HCT116 (cell line): ENCODE measurements at places on chromosomes 5 and 9.

GRCh38 chr5:94788527-94788926, 170.1 kb downstream of the SLF1 start:
- H3K4me3 ChIP-seq, result no peak overlapping the region
- no peak overlapping the region for H3K27ac ChIP-seq
- H3K4me1 ChIP-seq, result peaks cover 4% of the 10 kb centered on the region; the same call in 1 of the 2 replicates
- DNase-seq, result no peak
- H3K27me3 ChIP-seq, result no peaks in the 10 kb centered on the region
- H3K36me3 ChIP-seq, result no peaks in the 10 kb centered on the region

DNA sequence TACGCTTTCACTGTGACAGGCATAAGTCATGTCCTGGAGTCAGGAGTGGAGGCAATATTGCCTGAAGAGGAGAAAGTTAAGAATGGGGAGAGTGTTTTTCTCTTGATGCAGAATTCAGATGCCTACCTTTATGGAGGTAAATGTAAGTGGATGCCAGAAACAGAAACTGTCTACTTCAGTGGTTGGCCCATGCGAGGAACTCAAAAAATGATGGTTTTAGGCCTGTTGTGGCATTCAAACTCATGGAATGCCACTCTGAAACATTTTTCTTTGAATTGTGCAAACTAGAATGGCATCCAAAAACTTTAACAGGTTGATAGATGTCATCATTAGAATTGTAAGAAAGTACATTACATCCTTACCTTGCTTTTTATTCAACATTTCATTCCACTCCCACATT, 47.7 kb upstream of the NTRK2 start:
- no peaks in the 10 kb centered on the region; the same call in 1 of the 2 replicates for H3K27me3 ChIP-seq
- no peak overlapping the region for H3K27ac ChIP-seq
- H3K36me3 ChIP-seq, result no peaks in the 10 kb centered on the region
- DNase-seq, result no peak

DNA sequence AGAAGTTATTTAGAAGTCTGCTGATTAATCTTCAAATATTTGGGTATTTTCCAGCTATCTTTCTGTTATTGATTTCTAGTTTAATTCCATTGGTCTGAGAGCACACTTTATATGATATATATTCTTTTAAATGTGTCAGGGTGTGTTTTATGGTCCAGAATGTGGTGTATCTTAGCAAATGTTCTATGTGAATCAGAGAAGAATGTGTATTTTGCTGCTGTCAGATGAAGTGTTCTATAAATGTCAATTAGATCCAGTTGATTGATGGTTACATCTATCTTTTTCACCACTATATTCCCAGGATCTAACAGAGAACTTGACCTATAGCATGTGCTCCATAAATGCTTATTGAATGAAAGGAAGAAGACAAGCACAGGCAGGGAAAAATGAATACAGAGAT, 17.5 kb upstream of the ERAP1 start:
- H3K4me1 ChIP-seq, result no peaks in the 10 kb centered on the region
- peaks cover 2% of the 10 kb centered on the region; the same call in 1 of the 2 replicates for H3K27me3 ChIP-seq
- DNase-seq, result no peak
- H3K4me3 ChIP-seq, result no peak overlapping the region
- no peaks in the 10 kb centered on the region for H3K36me3 ChIP-seq
- no peak overlapping the region for H3K27ac ChIP-seq

GRCh38 chr5:83964271-83964670, 243.6 kb upstream of the HAPLN1 start:
- H3K27me3 ChIP-seq, result no peaks in the 10 kb centered on the region
- peaks cover 3% of the 10 kb centered on the region for H3K4me1 ChIP-seq
- no peaks in the 10 kb centered on the region for H3K36me3 ChIP-seq
- no peak for DNase-seq
- H3K4me3 ChIP-seq, result no peak overlapping the region

- no peak for DNase-seq
- H3K27ac ChIP-seq, result no peak overlapping the region
- no peaks in the 10 kb centered on the region for H3K27me3 ChIP-seq
- no peaks in the 10 kb centered on the region for H3K36me3 ChIP-seq
Measured at GRCh38 chr5:73818357-73818756, 192.4 kb downstream of the ARHGEF28 start.

DNA sequence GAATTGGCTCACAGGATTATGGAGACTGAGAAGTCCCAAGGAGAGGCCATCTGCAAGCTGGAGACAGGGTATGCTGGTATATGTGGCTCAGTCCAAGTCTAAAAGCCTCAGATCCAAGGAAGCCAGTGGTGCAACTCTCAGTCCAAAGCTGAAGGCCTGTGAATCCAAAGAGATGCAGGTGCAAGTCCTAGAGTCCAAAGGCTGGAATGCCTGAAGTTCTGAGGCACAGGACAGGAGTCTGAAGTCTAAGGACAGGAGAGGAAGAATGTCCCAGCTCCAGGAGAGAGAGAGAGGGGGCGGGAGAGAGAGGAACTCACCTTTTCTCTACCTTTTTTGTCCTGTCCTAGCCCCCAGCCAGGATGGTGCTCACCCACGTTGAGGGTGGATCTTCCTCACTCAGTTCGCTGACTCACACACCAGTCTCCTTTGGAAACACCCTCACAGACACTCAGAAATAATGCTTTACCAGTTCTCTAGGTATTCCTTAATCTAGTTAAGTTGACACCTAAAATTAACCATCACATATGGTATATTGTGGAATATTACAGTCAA, 49.6 kb downstream of the KCNN2 start:
- no peak overlapping the region for H3K27ac ChIP-seq
- H3K36me3 ChIP-seq, result no peaks in the 10 kb centered on the region
- DNase-seq, result no peak
- no peak overlapping the region for H3K4me3 ChIP-seq
- 0 out of 2 replicates have a peak, but pooled peaks cover 9% of the 10 kb centered on the region for H3K27me3 ChIP-seq
- H3K4me1 ChIP-seq, result 0 out of 2 replicates have a peak, but pooled peaks cover 4% of the 10 kb centered on the region

DNA sequence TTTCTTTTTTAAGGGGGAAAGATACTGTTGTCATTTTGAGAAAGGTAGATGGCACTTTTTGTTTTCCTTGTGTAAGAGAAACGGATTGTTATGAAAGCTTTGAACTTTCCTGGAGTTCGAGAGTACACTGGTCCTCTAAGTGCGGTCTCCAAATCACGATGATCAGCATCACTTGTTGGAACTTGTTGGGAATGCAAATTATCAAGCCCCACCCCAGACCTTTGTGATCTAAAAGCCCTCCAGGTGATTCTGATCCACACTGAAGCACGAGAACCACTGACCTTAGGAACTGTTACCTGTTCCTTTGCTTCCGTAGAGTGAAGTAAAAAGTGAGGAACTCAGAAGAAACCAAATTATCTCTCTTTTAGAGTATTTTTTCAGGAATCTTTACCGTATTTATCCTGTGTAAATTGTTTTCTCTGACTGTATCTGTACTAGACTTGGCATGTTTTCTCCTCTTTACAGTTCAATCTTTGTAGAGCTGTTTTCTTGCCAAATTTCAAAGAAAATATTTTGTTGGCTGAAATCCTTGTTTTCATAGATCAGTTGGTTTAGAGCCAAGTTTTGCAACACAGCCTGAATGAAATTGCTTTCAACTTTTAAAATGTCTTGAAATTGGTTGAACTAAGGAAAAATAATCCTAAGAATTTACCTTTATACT, 4.0 kb downstream of the MAT2B start:
- no peak for DNase-seq
- H3K36me3 ChIP-seq, result 0 out of 2 replicates have a peak, but pooled peaks cover 8% of the 10 kb centered on the region
- peaks cover 6% of the 10 kb centered on the region; the same call in 1 of the 2 replicates for H3K4me1 ChIP-seq
- no peaks in the 10 kb centered on the region for H3K27me3 ChIP-seq

DNA sequence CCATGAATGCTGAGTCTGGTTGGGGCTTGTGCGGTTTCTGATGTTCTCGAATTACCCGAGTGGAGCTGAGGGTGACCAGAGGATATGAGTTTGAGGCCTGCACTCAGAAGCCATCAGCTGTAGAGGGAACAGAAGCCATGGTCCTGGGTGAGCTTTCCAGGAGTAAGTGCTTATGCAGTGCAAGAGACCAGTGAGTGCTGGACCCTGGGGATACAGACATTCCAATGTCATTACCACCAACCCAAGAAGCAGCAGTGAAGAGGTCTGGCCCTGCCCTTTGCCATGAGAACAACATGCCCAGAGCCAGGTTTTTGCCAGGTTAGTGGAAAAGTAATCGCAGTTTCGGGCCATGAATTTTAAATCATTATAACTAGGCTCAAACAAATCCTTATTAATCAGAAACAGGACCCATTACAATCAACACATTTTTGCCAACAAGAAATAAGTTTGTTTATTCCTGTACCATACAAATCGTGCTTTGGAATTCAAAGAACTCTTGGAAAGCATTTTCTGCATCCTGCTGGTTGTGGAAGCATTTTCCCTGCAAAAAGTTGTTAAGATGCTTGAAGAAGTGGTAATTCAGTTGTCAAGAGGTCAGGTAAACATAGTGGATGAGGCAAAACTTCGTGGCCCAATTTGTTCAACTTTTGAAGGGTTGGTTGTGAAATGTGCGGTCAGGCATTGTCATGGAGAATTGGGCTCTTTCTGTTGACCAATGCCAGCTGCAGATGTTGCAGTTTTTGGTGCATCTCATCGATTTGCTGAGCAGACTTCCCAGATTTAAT, 154.6 kb downstream of the SYK start:
- H3K4me3 ChIP-seq, result no peak overlapping the region
- no peaks in the 10 kb centered on the region for H3K36me3 ChIP-seq
- no peaks in the 10 kb centered on the region for H3K27me3 ChIP-seq
- no peaks in the 10 kb centered on the region for H3K4me1 ChIP-seq
- H3K27ac ChIP-seq, result no peak overlapping the region

DNA sequence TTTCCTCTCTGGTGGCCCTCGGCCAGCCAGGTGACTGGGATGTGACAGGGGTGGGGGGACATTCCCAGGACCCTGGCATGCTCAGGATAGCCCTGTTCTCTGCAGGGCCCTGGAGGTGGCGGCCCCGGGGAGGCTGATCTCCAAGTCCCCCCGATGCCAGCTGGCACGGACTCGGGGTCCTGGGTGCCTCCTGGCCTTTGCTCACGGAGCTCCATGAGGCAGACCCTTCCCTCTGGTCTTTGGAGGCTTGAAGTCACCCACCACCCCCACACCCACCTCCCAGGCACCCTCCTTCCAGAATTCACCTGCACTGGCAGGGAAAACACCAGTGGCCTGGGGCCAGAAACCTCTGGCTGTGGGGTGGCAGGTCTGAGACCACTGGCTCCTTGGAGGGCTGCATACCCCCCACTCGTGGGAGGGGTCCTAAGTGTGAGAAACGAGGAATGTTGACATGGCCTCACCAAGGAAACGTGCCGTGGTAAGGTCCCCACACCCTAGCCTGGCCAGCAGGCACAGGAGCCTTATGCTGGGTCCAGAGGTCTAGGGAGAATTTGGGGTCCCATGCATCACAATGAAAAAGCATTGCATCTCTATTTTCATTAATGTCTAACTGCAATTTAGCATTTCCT, 130.8 kb upstream of the FAM120A start:
- no peaks in the 10 kb centered on the region for H3K36me3 ChIP-seq
- DNase-seq, result no peak
- H3K27me3 ChIP-seq, result no peaks in the 10 kb centered on the region
- no peak overlapping the region for H3K27ac ChIP-seq
- H3K4me3 ChIP-seq, result no peak overlapping the region

GRCh38 chr9:133968966-133969617, 23.0 kb downstream of the VAV2 start:
- H3K36me3 ChIP-seq, result no peaks in the 10 kb centered on the region
- H3K27ac ChIP-seq, result no peak overlapping the region
- DNase-seq, result no peak
- no peak overlapping the region for H3K4me3 ChIP-seq
- H3K27me3 ChIP-seq, result no peaks in the 10 kb centered on the region
- no peaks in the 10 kb centered on the region for H3K4me1 ChIP-seq

DNA sequence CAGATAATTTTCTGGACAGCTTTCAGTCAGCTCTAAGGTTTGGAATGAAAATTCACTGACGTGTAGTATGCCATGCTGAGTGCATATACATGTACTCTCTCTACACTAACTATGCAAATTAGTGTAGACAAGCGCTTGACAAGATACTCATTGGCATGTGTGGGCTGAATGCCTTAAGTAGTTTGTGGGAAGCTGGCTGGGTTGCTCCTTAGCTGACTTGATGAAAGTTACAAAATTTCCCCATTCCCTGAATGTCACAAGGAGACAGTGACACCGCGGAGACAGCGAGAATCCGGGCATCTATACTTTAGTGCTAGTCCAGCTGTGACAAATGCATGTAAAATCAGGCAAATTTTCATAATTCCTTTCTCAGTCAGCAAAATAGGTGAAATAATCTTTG, 51.6 kb upstream of the C5orf46 start:
- no peak overlapping the region for H3K4me3 ChIP-seq
- no peaks in the 10 kb centered on the region for H3K27me3 ChIP-seq
- DNase-seq, result no peak
- no peak overlapping the region for H3K27ac ChIP-seq

DNA sequence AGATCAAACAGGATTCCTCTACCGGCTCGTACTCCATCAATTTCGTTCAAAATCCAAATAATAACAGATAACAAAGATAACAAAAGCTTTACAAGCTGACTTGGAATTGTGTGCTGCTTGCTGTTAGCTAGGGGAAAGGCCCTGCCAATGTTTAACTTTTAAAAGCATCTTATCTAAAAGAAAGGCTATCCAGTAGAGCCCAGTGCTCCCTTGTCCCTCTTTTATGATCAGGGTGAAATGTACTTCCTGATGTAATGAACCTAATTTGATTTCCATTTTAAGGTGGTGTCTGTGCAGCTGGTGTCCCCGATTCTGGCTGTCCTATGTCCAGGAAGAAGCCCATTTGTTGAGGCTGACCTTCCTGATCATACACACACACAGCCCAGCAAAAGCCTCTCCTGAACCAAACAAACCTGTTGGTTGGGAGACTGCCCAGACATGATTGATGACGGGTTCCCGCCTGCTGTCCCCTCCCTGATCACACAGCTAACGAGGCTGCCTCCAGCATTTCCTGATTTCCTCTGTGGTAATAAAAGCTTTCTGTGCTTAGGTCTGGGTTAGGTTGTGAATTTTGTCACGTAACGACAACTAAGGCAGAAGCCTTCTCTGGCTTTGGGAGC, 54.1 kb downstream of the PWWP2A start:
- peaks cover 15% of the 10 kb centered on the region; the same call in 1 of the 2 replicates for H3K4me1 ChIP-seq
- H3K4me3 ChIP-seq, result no peak overlapping the region
- H3K36me3 ChIP-seq, result peaks cover 12% of the 10 kb centered on the region
- DNase-seq, result no peak
- H3K27me3 ChIP-seq, result no peaks in the 10 kb centered on the region

GRCh38 chr5:172008111-172008455, 1.6 kb upstream of the FBXW11 start:
- H3K27me3 ChIP-seq, result no peaks in the 10 kb centered on the region
- H3K36me3 ChIP-seq, result no peaks in the 10 kb centered on the region
- DNase-seq, result no peak
- H3K4me1 ChIP-seq, result peaks cover 33% of the 10 kb centered on the region
- no peak overlapping the region for H3K27ac ChIP-seq
- H3K4me3 ChIP-seq, result peak overlapping the region; percentile 78
